ENCODE measurements at places on chromosomes 3 and 15.
A peak's percentile ranks its signal among the peaks of the same experiment; 100 is the strongest.

DNA sequence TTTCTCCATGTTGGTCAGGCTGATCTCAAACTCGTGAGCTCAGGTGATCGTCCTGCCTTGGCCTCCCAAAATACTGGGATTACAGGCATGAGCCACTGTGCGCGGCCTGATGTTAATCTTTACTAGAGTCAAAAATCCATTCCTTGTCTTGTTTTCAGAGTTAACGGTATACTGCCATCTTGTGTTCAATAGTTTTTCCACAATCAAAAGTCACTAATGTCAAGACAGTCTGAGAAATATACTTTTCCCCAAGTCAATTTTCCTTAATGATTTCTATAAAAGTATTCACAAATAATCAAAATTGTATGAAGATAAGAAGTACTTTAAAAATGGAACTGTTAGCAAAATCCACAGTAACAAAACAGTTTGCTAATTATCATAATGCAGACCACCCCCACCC is 8.5 kb downstream of the CRBN start:
- DNase-seq = peak; percentile 3

- no peak for DNase-seq
These were observed 1.7 kb downstream of the THSD4 start for GRCh38 chr15:71116942-71117341.

GRCh38 chr3:101690972-101691371 is 4.5 kb upstream of the RPL24 start:
- no peak for DNase-seq

GRCh38 chr3:119794971-119795612 is 13.2 kb downstream of the NR1I2 start:
- no peak for DNase-seq

DNA sequence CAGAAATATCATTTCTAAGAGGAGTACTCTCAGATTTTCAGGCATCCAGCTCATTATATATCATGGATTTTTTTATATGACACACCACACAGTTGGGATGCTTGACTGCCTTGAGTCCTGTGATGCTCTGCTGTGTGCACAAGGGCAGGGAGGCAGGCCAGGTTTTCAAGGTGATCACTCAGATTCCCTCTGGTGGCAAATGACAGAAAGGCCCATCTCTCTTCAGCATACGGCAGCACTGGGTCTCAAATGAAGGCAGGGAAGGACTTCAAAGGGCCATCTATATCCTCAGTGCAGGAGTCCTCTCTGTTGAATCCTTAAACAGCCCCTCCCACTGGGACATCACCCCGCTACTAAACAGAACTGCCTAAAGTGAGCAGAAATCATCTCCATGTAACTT is 54.8 kb upstream of the MYO5C start:
- no peak for DNase-seq

- no peak for DNase-seq
These were observed 4.1 kb upstream of the TGM5 start for GRCh38 chr15:43270676-43271306.

GRCh38 chr3:195126056-195126605 is 144.8 kb downstream of the XXYLT1 start:
- no peak for DNase-seq

DNA sequence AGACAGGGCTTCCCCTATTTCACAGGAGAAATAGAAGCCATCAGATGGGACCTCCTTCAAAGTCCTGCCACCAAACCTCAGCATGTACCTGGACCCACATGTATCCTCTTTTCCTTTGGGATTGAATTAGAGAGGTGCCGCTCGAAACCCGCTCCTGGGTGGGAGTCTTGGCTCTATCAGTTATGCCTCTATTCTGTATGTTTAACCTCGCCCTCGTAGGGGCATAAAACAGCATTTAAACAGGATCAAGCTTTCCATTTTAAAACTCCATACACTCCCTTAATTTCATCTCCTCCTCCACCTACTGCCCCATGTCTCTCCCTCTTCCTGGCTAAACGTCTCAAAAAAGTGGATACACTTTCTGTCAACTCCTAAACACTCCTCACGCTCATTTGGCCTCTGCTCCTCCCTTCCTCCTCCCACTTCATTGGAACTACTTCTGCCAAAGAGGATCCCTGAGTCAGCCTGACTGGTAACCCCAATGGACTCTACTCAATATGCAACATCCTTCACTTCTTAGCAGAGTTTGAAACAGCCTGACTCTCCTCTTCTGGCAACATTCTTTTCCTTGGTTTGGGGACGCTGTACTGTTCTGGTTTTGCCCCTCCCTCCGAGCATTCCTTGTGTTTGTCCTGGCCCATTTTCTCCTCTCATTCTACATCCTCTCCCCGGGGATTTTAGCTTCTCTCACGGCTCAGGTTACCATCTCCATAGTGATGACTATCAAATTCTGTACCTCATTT is 23.0 kb upstream of the MUC20 start:
- peak; percentile 96 for DNase-seq

GRCh38 chr3:144552346-144553057 is 580.9 kb downstream of the DIPK2A start:
- DNase-seq = no peak

DNA sequence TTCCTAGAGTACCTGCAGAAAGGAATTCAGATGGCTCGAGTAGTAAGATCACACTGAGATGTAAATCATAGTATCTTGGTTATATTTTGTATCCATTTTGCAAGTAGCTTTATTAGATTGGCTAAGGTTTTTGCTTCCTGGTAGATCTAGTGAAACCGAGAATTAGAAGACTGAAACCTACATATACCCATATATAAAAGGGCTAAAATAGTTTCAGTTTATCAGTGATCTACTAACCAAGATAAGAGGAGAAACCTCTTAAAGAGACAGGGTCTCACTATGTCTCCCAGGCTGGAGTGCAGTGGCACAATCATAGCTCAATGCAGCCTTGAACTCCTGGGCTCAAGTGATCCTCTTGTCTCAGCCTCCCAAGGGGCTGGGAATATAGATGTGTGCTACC is 135.3 kb downstream of the PCCB start:
- no peak for DNase-seq

- DNase-seq = no peak
These were observed 50.8 kb upstream of the CACNA2D3 start for GRCh38 chr3:54071601-54072000.

GRCh38 chr15:94611656-94612055 is 380.3 kb downstream of the MCTP2 start:
- no peak for DNase-seq
